ENCODE measurements at places on chromosomes 5 and 9. TPM values are rescaled to one million over a fixed set of nuclear protein-coding genes. Genes with fewer than 3 reads are reported as not detected.

The SLC2A6 gene
- 19.7 TPM for total RNA-seq

The RASEF gene
- 7.0 TPM for total RNA-seq

The JAKMIP2 gene
- not detected for total RNA-seq

DNA sequence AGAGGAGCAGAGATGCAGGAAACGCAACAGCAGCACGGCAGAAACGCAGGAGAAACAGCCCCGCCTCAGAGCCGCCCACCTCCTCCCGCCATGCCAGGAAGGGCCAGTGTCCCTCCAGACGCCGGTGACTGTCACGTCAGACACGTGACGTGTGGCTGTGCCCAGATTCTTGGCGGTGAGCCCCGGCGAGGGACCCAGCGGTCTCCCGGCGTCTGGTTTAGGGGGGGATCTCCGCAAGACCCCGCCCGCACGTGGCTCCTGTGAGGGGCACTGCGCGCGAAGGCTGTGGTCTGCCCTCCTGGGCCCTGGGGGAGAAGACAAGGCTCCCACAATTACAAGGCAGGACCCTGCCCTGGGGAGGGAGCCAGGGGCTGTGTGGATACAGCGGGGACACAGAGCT lies 2.4 kb upstream of the LCN8 start:
- no peak for DNase-seq

DNA sequence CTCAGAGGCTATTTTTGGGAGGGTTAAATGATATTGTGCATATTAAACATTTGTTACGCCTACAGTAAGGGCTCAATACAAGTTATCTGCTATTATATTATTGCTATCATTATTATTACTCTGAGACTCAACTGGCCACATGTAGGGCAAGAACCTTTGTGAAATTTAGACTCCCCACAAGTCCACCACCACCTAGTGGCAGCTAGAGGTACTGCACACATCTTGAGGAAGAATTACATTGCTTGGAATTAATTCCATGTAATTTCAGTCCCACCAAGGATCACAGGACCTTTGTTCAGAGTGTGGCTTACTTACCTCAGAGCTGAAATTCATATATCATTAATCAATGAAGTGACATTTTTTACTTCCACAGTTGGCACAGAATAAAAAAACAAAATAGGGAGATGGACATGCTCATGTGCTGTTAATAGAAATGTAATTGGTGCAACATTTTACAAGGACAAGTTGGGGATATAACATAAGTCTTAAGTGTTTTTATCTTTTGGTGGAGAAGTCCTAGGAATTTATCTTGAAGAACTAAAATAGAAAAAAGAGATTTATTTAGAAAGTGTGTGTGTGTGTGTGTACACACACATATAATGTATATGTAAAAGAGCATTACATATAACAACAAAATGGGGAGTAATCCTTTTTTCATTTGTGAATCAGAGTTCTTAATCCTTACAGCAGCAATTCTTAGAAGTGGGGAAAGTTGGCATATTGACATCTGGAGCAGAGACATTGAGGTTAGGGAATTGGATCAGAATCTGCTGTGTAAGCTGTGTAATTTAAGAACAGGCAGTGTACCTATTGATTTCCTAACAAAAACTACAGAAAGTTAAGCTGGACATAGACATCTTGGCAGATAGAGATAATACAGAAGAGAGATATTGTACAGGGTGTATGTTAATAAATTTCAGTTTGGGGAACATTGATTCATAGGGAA lies 11.2 kb downstream of the MSANTD3 start:
- DNase-seq = peak; percentile 56

DNA sequence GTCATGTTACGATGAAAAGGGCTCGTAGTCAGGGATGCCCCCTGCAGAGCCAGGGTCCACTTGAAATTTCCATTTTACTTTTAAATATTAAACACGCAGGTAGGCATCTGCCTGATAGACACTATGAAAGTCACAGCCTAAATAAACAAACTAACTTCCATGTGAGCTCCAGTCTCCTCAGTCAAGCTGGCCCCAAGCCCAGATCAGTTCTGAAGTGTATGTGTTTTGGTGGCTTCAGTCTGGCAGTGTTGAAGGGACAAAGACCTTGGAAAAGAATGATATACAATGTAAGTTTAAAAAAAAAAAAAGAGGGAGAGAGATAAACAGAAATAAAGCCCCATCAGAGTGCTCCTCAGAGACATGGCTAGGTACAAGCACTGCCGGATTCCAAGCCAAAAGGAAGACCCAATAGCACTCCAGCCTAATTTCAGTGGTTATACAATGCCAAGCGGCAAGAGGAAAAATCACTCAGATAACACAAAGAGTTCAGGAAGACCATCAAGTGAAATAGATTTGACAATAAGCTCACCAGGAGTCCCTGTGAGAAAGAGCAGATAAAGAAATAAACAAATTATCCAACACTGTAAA lies 181.0 kb downstream of the BNC2 start:
- DNase-seq = peak; percentile 49
